Stimulated activated CD4-positive, alpha-beta T cell treated with anti-CD3 and anti-CD28 coated beads, Interleukin-1b, Interleukin-23, amount 100 ng/mL, for 48 hours (primary cell): ENCODE measurements at places on chromosomes 5 and 9.

DNA sequence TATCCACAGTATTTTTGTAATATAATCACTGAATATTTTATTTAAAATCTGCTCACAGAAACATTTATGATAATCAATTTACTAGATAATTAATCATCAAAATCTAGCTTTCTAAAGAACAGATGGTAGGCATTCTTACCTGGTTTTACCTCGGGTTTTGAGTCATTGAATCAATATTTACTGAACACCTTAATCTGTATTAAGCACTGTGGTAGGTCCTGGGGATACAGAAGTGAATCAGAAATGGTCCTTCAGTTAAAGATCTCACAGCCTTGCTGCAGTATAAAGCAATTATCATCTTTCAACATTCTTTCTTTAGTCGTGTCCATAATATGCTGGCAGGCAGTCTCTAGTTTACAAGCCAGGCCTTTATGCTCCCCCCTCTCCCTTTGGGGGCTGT is 2.0 kb upstream of the MEIKIN start:
- no peak for DNase-seq

DNA sequence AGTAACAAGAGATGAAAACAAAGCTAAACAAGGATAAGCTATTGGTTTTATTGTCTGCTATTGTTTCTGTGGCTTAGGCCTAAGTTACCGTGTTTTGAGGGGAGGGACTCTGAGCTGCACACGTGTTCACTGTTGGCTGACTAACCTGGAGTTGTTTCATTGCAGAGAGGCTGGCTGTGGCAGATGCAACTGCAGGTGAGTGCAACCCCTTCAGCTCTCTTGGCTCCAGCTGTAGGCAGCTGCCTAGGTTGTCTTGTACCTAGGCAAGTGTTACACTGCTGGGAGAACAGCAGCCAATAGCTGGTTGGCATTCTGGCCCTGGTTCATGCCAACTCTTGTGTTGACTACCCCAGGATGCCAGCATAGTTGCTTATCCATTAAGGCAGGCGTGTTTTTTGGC is 17.6 kb upstream of the MATR3 start:
- no peak for DNase-seq

GRCh38 chr9:122314165-122314564 is 49.5 kb downstream of the MRRF start:
- no peak for DNase-seq

DNA sequence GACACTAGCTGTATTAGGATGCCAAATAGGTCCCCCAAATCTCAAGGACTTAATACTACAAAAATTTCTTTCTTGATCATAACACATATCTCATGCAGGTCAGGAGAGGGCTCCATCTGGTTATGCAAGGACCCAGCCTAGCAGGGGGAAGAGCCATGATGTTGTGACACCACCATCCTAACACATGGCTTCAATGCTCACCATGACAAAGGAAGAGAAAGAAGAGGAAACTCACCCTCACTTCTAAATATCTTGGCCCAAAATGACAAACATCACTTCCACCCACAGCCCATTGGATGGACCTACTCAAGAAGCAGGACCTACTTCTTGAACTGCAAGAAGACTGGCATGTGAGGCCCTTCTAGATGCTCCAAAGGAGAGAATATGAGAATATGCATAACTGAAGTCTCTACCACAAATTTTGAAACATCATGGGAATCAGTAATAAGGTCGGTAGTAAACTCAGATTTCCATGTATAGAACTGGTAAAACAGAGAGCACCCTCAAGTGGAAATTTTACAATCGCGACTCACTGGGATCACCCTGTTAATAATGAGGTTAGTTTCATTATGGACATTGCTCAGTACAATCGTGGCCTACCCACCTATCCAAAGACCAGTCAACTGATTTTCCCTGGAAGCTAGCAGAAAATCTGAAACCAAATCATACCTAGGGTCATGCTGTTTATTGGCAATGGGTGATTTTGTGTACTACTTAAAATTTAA is 308.2 kb downstream of the ACTL7B start:
- no peak for DNase-seq
